ENCODE measurements at places on chromosomes 3 and 15.
A peak's percentile ranks its signal among the peaks of the same experiment; 100 is the strongest.

DNA sequence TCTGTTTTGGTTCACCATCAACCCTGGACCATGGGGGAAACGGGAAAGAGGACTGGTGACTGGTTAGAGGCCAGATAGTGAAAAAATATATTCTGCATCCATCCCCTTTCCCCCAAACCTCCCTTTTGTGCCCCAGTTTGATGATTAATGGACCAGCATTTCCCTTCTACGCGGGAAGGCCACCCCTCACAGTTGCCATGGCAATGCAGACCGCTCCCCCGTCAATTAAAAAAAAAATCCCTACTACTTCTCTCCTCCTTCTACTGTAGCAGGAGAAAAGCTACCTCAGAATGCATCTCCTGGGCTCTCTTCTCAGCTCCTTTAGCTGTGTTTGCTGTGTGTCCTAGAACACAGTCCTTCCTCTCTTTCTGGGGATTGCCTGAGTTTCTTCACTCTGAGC, 4.0 kb downstream of the BAHD1 start:
- DNase-seq = no peak

GRCh38 chr15:40787344-40787841, 17.6 kb downstream of the C15orf62 start:
- no peak for DNase-seq

DNA sequence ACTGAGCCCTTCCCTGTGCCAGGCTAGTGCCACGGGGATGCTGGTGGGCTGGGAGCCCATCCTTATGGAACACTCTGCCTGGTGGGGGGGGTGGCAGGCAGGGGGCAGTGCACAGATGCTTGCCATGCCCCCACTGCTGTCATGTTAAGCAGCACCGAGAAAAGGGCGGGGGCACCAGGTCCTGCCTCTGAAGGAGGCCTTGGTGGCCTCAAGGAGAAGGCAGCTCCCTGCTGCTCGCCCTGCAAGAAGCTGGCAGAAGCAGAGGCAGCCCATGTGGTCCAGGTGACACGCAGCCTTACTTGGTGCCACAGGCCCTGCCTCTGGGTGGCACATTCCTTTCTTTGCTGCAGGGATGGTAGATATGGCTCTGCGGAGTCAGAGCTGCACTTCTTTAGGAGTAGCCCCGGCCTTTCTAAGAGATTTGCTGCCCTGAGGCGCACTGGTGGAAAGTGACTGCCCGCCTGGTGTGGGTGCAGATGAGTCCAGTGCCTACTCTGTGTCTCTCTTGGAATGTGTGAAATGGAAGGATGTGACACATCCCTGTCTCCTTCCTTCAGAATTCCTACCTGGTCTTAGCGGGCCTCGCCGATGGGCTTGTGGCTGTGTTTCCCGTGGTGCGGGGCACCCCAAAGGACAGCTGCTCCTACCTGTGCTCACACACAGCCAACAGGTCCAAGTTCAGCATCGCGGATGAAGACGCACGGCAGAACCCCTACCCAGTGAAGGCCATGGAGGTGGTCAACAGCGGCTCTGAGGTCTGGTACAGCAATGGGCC, 145.8 kb downstream of the LRRK1 start:
- no peak for DNase-seq

- DNase-seq = peak; percentile 58
These were observed 124.6 kb upstream of the KCNAB1 start for GRCh38 chr3:155995525-155996370.

- no peak for DNase-seq
These were observed 43.2 kb upstream of the TSEN2 start for GRCh38 chr3:12440927-12441714.

GRCh38 chr3:146325170-146325569, 74.3 kb upstream of the PLSCR4 start:
- DNase-seq = no peak

- no peak for DNase-seq
These were observed 271.9 kb upstream of the TPRG1 start for GRCh38 chr3:188899881-188900280.

DNA sequence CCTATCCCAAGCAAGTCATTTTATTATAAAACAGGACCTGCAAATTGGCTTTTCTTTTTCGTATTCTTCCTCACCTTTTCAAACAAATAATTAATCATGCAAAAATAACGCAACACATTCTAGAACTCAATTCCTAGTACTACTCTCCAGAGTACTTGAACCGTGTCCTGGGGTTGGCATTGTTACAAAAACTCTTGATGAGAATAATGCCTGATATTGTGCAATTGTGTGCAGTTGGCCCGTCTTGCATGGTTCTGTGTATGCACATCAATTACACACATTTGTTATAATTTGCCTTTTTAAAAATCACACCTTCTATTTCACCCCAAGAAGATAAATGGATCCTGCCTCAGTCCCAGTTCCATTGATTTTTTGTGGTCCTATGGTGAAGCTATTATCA, 205.4 kb downstream of the EPHB1 start:
- DNase-seq = no peak

DNA sequence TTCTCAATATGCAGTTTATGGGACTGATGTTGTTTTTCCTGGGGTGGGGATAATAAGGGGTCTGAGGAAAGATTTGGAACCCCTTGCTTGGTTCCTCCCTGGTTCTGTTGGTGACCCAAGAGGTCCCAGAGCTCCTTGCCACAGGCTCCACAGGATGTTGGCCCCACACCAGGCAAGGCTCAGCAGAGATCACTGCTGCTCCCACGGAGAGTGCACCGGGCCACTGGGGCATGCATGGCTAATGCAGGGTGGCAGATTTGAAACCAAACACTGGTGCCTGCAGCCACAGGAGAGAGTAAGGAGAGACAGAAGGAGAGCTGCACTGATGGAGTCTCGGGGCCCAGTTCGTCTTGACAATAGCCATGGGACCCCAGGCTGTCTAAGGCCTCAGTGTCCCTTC, 2.5 kb downstream of the FAM107A start:
- DNase-seq = no peak

DNA sequence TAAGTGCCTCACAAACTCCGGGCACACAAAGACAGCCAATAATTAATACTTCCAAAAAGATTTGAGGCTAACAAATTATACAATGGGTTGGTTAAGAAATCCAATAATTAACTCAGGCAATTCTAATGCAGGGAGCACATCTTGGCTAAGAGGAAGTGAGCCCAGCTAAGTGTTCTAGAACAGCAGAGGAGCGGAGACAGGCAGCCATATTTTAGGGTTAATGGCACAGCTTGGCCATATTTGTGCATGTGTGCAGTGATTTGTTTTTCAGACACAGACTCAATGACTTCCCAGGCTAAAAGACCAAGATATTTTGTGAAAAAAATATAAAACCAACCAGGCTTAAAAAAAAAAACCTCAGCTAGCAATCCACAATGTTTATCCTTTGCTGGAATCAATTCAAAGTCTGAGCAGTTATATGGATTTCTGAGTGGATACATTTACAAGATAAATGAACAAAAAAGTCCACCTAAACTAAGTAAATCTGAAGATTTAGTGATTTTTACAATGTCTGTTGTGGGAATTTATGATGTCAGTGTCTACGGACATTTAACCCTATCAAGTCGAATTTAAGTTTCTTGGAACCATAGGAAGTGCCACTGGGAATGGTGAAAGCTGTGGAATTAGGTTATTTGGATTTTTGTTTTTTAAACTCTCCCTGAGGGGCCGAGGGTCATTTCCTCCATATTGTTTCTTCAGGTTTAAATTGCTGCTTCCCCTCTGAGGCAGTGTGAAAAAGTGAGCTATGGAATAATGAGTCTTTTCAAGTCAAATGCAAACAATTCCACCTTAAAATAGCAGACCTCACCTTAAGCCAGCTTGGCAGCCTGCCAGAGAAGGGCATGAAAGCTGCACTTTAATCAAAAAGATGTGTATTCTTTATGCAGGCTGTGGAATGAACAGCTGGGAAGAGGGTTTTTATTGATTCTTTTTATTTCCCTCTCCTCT, 413.7 kb upstream of the TBL1XR1 start:
- no peak for DNase-seq

DNA sequence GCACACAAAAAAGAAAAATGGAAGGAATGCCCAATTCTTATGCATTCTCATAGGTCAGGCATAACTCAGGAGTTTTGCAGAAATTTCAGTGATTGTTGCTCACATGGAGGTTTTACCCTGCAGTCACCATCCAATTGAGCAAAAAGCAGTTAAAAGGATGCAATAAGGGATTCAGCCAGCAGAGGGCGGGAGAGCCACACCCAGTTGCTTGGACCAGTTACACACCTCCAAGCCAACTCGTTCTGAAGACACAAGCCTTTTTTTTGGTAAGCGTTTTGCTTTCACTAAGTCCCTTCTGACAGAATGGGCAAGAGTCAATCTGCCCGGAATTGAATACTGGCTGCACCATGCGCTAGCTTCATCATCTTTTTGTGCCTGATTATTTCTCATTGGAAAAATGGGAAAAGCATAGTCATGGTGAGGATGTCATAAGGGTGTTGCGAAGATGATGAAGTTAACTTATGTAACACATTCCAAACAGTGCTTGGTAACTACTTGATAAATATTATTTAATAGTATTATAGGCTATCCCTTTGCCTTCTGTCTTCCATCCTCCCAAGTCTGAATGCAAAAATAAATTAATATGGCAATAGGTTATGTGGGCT, 154.4 kb upstream of the SGO1 start:
- peak; percentile 71 for DNase-seq

DNA sequence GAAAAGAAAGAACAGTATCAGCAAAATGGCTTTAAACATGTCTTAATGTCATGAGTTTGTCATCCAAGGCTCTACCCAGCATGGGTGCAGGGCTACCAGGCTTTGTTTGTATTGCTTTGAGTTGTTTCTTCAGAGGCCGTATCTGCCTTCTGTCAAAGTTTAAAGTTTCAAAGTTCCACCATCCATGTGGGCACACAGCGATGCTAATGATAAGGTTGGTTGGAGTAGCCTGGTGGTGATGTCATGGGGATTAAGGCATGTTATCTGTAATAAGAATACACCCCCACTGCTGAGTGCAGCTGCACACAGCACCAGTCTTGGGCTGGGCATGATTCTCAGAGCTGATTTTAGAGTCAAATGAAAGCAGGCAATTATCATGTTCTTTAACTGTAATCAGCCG, 72.0 kb upstream of the LRTM1 start:
- DNase-seq = no peak

DNA sequence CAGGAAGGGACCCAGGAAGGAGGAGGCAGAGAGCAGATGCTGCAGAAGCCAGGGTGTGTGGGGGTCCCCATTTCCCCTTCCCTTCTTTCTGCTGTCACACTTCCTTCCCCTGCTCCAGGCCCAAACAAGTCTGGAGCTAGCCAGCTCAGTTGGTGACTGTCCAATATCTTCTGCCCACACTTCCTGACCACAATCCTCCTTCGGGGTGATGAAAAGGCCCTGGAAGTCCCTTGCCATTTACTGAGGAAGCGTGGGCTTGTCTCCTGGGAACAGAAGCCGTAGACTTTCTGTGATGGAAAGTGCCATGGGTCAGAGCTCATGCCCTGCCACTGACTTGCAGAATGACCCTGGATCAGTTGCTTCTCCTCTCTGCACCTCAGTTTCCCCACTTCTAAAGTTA, 39.0 kb downstream of the ANAPC13 start:
- DNase-seq = no peak

GRCh38 chr15:70037292-70037640, 60.5 kb downstream of the TLE3 start:
- no peak for DNase-seq

DNA sequence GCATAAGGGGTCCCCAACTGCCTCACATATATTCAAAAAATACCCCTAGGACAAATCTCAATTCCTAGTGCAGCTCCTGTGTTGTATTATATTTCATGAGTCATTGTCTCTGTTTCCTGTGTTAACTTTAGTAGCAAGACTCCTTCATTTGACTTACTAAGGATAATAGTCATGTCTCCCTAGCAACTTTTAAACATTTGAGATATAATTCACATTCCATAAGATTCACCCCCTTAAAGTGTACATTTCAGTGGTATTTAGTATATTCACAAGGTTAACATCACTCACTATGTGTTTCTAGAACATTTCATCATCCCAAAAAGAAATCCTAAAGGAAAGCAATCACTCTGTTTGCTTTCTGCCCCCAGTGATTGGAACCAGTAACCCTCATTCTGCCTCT, 121.3 kb upstream of the WNT7A start:
- DNase-seq = no peak

DNA sequence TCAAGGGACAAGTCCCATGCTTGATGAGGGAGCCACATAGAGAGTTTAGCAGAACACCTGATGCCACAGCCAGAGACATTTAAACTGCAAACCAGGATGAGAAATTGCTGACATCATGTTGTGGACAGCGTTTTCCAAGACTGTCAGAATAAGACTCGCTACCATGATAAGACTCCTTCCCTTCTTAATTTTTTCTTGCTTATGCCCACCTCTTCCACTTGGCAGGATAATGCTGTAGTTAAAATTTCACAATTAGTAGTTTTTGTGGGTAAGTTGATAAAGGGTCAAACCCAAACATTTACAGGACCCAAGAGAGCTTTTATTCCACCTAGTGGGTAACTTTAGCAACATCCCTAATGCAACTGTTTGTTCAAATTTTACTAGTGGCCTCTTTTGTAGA, 3.0 kb upstream of the PIAS1 start:
- DNase-seq = no peak

Measured in putamen (tissue), 1 donor.